ENCODE measurements at places on chromosomes 16 and 17.

GRCh38 chr16:12089492-12090150 is 113.1 kb downstream of the SNX29 start:
- DNase-seq, result no peak

DNA sequence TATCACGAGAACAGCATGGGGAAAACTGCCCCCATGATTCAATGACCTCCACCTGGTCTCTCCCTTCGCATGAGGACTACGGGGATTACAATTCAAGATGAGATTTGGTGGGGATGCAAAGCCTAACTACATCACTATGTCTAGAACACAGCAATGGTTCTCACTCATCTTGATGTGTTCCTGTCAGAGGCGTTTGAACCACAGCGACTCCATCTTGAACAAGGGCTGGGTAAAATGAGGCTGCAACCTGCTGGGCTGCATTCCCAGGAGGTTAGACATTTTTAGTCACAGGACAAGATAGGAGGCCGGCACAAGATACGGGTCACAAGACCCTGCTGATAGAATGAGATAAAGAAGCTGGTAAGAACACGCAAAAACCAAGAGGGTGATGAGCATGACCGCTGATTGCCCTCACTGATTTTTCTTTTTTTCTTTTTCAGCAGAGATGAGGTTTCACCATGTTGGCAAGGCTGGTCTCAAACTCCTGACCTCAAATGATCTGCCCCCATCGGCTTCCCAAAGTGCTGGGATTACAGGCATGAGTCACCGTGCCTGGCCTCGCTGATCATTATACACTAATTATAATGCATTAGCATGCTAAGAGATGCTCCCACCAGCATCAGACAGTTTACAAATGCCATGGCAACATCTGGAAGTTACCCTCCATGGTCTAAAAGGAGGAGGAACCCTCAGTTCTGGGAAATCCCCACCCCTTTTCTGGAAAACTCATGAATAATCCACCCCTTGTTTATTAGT is 3.0 kb upstream of the PPY start:
- no peak for DNase-seq

- DNase-seq, result no peak
Observed at GRCh38 chr16:57608462-57609113, 19.8 kb upstream of the ADGRG1 start.

DNA sequence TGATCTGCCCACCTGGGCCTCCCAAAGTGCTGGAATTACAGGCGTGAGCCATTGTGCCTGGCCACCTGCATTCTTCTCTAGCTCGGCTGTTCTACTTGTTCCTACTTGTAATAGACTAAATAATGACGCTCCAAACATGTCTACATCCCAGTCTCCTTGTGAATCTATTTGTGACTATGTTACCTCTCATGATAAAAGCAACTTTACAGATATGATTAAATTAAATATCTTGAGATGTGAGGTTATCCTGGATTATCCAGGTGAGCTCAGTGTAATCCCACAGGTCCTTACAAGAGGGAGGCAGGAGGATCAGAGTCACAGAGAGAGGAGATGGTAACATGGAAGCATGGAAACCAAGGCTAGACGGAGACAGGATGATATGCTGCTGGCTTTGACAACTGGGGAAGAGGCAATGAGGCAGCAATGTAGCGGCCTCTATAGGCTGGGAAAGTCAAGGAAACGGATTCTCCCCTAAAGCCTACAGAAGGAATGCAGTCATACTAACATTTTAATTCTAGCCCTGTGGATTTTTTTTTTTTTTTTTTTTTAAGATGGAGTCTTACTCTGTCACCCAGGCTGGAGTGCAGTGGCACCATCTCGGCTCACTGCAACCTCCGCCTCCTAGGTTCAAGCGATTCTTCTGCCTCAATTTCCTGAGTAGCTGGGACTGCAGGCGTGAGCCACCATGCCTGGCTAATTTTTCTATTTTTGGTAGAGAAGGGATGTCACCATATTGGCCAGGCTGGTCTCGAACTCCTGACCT is 5.0 kb upstream of the LASP1 start:
- DNase-seq, result no peak

DNA sequence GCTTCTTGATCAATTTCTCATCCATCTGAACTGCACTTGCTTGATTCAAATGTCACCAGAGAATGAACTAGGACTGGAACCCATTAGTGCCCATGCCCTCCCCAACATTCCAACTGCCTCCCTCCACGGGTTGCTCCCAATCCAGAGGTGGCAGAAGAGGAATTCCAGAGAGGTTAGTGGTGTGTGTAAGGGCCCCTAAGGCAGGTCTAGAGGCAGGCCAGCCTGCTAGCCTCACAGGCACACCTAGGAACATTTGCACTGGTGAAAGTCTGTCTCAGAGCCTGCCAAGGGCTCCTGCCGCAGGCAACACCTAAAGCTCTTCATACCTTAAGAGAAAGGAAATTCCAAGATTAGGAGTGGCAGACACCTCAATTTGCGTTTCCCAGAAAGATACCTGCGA is 21.2 kb upstream of the CMTM4 start:
- DNase-seq, result no peak

DNA sequence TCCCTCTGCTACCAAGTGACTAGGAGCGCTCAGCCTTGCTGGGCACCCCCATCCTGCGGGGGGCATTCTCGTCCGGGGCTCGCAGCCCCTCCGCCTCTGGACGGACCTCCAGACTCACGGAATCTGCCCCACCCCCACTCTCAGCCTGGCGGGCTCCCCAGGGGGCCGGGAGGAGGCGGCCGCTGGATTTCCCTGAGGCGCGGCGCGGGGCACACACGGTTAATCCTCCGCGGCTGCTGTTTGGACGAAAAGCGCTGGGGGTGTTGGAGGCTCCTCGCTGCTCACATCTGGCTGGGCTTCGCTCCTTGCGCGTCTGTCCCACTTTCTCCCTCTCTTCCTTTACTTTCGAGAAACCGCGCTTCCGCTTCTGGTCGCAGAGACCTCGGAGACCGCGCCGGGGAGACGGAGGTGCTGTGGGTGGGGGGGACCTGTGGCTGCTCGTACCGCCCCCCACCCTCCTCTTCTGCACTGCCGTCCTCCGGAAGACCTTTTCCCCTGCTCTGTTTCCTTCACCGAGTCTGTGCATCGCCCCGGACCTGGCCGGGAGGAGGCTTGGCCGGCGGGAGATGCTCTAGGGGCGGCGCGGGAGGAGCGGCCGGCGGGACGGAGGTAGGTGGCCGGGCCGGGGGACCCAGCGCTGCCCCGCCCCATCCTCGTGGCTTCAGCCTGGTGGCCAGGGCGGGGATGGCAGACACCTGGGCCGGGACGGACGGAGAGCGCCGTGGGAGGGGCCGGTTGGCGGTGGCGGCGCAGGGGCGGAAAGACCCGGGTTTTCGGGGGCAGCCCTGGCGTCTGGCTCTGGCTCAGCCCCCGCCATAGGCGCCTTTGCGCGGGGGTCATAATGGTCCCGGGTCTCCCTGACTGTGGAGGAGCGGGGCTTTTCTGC is at the start of gene C1QTNF1:
Gene C1QTNF1, plus strand, starts transcription at position 284 of the 886 bp plus-strand sequence. CDS start 19,800 bp downstream, outside the sequence.
- no peak for DNase-seq

- DNase-seq, result peak; percentile 53
Observed at GRCh38 chr17:72560303-72561247, 439.8 kb downstream of the SOX9 start.

DNA sequence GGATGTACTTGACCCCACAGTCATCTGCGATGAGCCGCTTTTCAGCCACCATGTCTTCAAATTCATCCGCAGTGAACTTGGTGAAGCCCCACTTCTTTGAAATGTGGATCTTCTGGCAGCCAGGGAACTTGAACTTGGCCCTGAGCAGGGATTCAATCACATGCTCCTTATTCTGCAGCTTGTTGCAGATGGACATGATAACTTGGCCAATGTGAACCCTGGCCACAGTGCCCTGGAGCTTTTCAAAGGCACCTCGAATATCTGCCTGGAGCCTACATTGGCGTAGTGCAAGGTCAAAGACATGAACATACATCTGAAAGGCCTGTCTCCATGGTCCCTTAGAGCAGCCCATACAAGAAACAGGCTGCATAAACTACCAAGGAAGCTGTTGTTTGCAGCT is 1.8 kb upstream of the TENT4B start:
- no peak for DNase-seq

DNA sequence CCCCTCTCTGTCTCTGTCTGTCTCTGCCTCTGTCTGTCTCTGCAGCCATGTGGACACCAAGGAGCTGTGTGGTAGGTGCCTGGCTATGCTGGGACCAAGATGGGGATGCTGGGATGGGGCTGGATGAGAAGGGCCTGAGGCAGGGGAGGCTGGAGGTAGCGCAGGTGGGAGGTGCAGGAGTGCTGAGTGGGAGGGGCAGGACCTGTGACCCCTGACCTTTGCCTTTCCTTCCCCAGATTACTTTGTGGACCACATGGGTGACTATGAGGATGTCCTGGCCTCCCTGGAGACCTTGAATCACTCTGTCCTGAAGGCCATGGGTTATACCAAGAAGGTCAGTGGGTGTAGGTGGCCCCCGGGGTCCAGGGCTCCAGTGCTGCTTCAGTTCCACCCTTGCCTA is 12.8 kb downstream of the NECAB2 start:
- no peak for DNase-seq

DNA sequence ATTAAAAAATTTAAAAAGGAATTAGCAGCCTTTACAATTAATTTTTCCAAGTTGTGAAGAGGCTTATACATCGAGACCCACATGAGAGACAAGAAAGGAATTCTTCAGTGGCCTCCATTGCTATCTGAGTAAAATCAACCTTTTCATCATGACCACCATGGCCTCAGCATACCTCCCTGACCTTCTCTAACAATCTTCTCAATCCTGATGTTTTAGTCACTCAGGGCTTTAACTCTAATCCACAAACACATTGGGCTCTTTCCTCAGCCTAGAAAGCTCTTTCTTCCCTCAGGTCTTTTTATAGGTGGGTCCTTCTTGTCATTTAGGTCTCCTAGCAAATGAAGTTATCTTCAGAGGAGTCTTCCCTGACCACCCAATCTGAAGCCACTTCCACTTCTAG is 46.4 kb downstream of the SPOP start:
- DNase-seq, result no peak

DNA sequence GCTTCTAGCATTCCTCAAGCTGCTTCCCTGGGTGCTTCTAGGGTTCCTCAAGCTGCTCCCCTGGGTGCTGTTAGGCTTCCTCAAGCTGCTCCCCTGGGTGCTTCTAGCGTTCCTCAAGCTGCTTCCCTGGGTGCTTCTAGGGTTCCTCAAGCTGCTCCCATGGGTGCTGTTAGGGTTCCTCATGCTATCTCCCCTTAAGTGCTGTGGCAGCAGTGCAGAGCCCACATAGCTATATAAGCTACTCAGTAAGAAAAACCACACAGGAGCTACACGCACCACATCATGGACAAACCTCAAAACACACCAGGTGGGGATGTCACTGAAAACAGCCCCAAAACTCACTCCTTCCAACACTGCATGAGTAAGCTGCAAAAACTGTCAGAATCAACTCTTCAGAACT is 35.2 kb downstream of the ANKRD11 start:
- no peak for DNase-seq

DNA sequence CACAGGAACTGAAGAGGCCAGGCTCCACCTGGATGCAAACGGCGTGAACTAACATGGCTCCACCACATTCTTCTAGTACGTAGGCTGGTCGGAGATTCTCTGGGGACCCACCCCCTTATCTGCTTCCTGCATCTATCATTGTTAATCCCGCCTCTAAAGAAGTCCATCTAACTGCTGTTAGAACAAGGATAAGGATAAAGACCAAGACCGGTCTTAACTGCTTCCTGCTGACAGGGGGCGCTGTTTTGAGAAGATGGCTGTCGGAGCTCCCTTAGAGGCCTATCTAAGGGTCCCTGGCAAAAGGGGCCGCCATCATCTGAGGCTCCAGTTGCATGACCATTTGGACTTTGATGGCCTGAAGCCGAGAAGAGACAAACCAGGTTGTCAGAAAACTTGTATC is 25.8 kb upstream of the TNFSF12 start:
- peak; percentile 57 for DNase-seq

GRCh38 chr17:64455993-64456885 is 7.3 kb downstream of the MILR1 start:
- DNase-seq, result no peak

GRCh38 chr16:12414281-12414680 is 389.4 kb downstream of the CPPED1 start:
- no peak for DNase-seq

GRCh38 chr17:28133562-28133970 is 91.1 kb downstream of the NLK start:
- no peak for DNase-seq

DNA sequence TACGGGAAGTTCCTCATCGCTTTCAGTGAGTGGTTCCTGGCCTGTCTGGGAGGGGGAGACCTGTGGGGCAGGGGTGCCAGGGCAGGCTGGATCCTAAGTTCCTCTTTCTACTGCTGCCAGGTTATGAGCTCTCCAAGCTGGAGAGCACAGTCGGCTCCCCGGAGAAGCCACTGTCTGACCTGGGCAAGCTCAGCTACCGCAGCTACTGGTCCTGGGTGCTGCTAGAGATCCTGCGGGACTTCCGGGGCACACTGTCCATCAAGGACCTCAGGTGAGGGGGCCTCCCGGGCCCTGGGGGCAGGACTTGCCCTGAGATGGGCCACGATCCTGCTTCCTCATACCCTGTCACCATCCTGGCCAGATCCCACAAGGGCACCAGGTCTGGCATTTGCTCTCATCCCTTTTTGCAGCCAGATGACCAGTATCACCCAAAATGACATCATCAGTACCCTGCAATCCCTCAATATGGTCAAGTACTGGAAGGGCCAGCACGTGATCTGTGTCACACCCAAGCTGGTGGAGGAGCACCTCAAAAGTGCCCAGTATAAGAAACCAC is 5.1 kb downstream of the PRSS8 start:
- DNase-seq, result no peak

DNA sequence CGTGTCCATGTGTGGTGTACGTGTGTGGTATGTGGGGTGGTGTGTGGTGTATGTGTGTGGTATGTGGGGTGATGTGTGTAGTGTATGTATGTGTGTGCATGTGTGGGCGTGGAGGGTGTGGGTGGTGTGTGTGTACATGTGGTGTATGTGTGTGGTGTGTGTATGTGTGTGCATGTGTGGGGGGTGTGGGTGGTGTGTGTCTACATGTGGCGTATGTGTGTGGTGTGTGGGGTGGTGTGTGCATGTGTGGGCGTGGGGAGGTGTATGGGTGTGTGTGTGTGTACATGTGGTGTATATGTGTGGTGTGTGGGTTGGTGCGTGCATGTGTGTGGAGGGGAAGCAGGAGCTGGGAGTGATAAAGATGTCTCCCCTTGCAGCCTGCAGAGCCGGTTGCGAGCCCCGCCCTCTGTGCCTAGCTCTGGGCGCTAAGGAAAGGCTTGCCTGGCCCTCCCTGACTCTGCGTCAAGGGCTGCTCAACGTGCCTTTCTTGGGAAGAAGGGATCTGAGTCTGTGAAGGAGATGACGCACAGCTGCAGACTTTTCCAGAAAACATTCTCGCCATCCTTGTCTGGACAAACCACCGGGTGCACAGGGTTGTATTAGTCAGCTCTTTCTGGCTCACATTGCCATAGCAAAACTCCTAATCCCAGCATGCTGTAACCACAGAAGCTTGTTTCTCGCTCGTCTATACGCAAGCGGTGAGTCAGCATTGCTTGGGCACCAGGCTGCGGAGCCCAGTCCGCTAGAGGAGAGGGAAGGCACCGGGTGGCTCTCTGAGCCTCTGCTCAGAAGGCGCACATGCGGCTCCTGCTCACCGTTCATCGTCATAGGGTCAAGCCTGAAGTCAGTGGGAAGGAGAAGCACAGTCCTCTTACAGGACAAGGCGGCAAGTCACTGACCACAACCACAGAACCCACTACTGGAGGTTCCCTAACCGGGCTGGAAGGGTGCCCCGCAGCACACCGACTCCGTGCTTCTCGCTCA is 2.0 kb upstream of the CD300H start:
- DNase-seq, result peak; percentile 18

Data from hematopoietic multipotent progenitor cell treated with erythropoietin and hydrocortisone succinate and interleukin-3 and kit ligand, for 15 days (in vitro differentiated cells).